ENCODE measurements at places on chromosomes 5 and 9.
A peak's percentile ranks its signal among the peaks of the same experiment; 100 is the strongest.

- no peak for DNase-seq
These were observed 692 bp downstream of the C1QTNF3 start for GRCh38 chr5:34042321-34042720.

- no peak for DNase-seq
These were observed 18.1 kb downstream of the SLC36A1 start for GRCh38 chr5:151465476-151465875.

DNA sequence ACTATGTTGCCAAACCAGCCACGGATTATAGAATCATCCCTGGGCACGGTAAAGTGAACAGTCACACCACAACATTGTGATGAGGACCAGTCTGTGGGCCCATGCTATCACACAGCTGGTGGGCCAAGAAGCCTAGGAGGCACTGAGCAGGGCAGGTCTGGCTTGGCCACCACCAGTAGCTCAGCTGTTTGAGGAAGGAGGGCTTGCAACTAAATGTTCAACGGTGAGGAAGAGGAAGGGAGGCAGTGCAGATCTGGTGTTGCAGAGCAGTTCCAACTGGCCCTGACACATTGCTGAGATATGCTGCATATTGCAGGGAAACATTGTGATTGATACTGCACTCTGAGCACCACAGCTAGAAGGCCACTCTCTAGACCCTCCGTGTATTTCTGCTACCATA lies 77.9 kb upstream of the ATG10 start:
- DNase-seq, result no peak

- DNase-seq, result peak; percentile 79
These were observed 20.5 kb upstream of the NDST1 start for GRCh38 chr5:150487199-150488061.

- DNase-seq, result no peak
These were observed 12.7 kb upstream of the TMEM174 start for GRCh38 chr5:73160239-73160671.

- DNase-seq, result no peak
These were observed 55.9 kb upstream of the KCNMB1 start for GRCh38 chr5:170444969-170445505.

- DNase-seq, result peak; percentile 46
These were observed 446.2 kb upstream of the RIOK2 start for GRCh38 chr5:97629276-97629675.

- no peak for DNase-seq
These were observed 2.7 kb downstream of the KLF4 start for GRCh38 chr9:107486674-107487520.

DNA sequence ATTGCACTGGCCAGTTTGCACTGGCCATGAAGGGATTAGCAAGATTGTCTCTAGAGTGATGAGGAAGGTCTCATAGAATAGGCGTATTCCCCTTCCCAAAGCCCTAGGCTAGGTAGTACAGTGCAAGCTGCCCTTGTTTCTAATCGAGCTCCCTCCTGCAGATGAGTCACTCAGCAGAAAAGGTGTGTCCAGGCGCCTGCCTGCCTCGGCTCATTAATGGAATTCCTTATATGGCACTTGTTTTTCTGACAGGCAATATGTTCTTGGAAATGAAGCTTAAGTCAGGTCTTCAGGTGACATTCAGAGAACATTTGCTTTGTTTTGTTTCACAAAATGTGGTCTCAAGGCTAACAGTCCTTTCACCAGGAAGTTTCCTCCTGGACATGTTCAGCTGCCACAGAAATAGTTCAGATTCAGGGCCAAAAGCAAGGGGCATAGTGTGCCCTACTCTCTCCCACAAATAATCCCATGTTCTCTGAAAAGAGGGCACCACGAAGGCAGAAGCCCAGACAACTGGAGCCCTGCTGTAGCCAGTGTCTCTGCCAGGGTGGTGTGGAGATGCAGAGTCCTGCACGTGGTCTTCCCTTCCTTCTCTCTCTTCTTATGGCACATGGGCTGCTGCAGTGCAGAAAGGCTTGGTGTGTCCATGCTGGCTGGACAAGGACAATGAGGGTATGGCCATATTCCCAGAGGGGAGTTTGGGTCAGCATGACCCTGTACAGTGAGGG lies 281.1 kb upstream of the MAP3K1 start:
- DNase-seq, result peak; percentile 87

DNA sequence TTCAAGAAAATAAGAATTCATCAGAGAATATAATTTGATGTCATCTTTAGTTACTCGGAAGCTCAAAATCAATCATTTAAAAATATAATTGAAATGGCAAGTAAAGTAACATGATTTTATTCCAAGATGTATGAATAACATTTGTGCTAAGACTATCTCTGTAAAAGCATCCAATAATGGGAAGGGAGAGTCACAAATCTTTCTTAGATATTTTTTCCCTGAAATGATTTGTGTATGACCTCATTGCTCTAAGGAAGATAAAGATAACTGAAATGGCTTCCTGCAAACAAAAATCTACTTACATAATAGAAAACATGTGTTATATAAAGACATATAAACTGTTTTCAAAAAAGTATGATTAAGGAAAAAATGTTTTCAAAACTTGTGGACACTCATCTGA lies 97.4 kb upstream of the FGF10 start:
- no peak for DNase-seq
